ENCODE measurements at places on chromosomes 6 and 20.

GRCh38 chr20:16761305-16761829, 13.2 kb downstream of the OTOR start:
- DNase-seq = peak; percentile 2

GRCh38 chr6:56604186-56604585, 38.5 kb downstream of the DST start:
- DNase-seq = no peak

GRCh38 chr6:2658788-2659187, 91.9 kb downstream of the MYLK4 start:
- no peak for DNase-seq

DNA sequence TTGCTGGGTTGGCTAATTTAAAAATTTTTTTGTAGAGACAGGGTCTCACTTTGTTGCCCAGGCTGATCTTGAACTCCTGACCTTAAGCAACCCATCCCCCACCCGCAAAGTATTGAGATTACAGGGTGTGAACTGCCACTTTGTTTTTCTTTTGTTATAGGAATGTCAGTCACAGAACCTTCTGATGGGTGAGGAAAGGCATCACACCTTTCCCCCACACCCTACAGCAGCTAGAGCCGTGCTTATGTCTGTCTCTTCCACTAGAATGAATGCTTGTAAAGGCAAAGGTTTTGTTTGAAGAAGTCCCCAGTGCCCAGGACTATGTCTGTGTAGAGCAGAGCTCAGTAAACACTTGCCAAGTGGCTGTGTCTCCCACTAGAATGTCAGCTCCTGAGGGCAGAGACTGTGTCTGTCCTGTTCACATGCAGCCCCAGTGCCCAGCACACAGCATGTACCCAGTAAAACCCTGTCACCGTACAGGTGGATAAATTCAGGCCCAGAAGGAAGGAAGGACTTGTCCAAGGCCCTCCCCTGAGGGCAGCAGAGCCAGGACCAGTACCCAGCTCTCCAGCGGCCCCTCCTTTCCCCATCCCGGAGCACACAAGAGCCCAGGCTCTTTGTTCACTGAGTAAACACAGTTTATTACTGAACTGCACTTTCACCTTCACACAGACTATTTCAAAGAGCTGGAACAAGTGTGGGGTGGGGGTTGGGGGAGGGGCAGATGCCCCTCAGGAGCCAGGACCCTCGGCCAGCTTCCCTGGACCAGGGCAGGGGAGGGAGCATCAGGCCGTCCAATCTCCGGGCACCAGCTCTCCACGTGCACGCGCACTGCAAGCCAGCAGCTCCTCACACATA, 26.4 kb downstream of the COX4I2 start:
- no peak for DNase-seq

- DNase-seq = peak; percentile 51
Measured at GRCh38 chr6:16413399-16413798, 175.0 kb downstream of the GMPR start.

DNA sequence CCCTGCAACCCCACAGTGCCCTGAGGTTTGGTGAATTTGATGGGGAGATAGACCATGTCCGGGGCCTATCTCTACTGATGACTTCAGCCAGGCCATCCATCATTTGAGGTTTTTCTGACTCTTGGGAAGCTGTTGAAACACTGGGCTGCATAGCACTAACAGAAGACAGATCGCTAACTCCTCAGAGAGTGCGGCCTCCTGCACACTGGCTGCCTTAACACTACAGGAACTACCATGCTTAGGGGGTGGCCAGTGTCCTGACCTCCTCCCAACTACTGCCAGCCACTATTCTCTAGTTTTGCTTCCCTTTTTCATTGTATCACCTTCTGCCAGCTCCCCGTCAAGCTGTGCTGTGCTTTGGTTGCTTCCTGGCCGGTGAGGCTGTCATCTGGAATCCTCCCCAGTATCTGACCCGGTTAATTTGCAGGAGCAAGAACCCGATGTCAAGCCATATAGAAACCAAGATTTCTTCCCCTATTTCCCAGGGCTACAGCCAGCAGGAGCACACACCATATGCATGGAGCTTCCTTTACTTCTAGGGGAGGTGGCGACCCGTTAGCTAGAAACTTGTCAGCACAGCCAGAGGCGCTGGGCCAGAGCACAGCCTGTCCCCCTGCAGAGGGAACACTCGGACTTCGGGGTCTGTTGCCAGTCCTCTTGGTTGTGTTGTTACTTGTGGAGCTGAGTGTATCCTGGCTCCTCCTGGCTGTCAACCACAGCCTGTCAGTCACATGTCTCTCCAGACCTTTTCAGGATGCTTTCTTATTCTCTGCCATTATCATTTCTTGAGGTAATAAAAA, 57.3 kb upstream of the TRAF3IP2 start:
- DNase-seq = no peak

GRCh38 chr6:43817192-43817591, 47.2 kb downstream of the VEGFA start:
- no peak for DNase-seq

DNA sequence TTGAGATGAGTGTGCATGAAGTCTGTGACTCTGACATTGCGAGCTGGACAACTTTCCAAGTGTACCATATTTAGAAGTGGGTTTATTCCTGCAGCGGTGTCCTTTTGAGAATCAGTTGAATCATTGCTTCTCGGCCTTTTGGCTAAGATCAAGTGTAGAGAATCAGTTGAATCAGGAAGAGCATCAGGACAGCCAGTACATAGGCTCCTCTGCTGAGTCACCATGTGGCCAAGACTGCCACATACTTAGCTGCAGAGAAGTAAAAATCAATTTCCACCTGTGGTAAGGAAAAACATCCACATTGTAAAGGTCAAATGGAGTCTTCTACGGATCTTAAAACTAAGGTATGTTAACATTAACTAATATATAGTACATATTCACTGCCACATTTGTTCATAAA, 428.4 kb upstream of the MARCKS start:
- DNase-seq = no peak

DNA sequence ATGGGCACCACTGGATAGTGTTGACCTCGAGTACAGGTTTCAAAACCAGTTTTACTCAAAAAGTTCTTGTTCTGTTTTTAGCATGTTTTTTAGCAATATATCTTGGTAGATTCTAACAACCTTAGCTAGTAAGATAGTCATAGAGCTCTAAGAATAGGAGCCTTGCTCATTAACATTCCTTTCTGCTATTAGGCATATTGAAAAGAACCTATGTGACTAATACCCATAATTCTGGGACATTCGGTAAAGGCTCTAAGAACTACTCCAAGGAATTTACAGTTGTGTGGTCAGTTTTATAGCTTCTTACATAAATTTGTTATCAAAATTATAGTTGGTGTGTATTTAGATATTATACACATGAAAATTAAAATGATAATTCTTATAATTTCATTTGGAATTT, 11.6 kb downstream of the SLC9A8 start:
- DNase-seq = no peak

DNA sequence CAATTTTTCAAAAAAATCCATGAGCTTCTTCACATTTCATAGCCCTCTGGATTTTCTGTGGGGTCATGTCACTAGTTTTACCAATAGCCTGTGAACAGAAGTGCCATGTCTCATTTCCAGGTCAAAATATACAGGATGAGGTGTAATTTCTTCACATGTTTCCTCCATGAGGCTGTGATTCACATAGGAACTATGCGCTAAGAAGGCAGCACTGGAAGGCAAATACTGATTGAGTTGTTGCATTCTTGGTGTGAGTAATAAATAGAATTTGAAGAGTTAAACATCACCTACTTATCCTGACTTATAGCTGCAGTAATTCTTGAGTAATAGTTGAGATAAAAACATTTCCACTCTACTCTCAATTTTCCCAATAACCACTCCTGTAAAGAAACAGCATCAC, 442.3 kb downstream of the HAO1 start:
- DNase-seq = no peak

DNA sequence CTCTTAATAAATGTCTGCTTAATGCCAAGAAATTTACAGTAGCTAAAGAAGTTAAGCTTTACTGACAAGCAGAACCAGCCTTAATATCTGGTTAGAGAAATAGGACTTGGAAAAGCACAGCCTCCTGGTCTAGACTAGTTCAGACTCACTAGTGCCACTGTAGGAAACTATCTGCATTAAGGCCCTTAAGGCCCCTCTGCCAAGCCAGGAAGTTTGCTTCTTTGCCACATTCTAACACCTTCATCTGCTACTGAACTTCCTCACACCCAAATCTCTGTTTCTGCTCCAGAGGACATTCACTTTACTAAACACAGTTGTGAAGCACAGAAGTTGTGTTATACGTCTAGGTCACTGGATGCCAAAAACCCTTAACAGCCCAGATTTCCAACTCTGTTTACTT, 302.8 kb downstream of the BTBD9 start:
- no peak for DNase-seq

DNA sequence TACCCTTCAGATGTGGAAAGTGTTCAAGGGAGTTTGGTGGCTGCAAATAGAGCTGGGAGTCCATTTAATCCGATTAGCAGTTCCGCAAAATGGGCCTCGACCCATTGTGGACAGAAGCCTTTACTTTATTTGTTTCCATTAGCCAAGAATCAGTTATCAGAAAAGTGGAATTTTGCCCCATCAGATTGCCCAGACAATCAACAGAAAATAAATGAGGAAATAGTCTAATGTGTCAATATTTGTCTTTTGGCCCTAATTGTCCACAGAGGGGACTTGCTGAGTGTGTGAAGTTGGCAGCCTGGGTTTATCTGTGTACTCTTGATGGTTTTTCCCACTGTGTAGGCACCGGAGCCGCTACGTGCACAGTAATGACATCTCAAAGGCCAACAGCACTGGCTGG, 134.3 kb downstream of the LINC00237 start:
- DNase-seq = no peak

DNA sequence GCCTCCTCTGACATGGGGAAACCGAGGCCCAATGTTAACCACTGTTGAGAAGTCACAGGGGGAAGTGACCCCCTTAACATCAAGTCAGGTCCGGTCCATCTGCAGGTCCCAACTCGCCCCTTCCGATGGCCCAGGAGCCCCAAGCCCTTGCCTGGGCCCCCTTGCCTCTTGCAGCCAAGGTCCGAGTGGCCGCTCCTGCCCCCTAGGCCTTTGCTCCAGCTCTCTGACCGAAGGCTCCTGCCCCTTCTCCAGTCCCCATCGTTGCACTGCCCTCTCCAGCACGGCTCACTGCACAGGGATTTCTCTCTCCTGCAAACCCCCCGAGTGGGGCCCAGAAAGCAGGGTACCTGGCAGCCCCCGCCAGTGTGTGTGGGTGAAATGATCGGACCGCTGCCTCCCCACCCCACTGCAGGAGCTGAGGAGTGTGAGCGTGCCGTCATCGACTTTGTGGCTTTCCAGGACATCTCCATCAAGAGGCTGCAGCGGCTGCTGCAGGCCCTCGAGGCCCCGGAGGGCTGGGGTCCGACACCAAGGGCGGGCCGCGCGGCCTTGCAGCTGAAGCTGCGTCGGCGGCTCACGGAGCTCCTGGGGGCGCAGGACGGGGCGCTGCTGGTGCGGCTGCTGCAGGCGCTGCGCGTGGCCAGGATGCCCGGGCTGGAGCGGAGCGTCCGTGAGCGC, 1.6 kb downstream of the TNFRSF6B start:
- DNase-seq = no peak

GRCh38 chr6:25473447-25473846, 178.6 kb upstream of the SCGN start:
- no peak for DNase-seq

DNA sequence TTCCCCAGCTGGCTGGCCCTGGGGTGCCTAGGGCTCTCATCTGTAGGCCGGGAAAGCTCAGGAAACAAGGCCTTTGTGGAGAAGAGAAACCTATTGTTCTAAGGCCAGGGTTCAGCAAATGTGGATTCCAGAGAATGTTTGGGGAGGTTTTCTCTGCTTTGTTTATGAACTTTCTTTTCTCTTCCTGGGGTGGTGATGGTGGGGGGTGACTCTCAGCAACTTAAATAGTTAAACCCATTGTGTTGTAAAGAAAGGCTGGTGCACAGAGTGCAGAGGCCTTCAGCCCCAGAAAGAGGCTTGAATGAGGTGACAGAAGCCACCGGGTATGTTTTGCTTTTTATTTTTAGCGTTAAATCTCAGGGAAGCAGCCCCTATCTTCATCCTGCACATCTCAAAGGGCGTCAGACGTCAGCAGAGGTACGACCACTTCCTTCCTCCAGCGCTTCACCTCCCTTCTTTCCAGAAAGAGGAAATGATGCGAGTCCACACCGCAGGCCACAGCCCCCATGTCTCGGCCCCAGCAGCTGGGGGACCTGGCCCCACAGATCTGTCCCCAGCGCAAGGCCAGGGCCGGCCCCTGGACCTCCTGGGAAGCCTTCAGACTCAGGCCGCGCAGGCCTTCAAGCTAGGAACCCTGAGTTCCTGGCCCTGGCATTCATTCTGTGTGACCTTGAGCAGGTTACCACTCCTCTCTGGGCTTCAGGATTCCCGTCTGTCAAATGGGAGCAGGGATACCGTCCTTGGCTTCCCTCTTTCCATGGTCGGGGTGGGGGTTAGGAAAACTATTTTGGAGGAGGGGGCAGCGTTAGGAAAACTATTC, 605 bp upstream of the PPP1R16B start:
- peak; percentile 52 for DNase-seq

- DNase-seq = no peak
Measured at GRCh38 chr6:37528541-37528940, 28.8 kb upstream of the CCDC167 start.

DNA sequence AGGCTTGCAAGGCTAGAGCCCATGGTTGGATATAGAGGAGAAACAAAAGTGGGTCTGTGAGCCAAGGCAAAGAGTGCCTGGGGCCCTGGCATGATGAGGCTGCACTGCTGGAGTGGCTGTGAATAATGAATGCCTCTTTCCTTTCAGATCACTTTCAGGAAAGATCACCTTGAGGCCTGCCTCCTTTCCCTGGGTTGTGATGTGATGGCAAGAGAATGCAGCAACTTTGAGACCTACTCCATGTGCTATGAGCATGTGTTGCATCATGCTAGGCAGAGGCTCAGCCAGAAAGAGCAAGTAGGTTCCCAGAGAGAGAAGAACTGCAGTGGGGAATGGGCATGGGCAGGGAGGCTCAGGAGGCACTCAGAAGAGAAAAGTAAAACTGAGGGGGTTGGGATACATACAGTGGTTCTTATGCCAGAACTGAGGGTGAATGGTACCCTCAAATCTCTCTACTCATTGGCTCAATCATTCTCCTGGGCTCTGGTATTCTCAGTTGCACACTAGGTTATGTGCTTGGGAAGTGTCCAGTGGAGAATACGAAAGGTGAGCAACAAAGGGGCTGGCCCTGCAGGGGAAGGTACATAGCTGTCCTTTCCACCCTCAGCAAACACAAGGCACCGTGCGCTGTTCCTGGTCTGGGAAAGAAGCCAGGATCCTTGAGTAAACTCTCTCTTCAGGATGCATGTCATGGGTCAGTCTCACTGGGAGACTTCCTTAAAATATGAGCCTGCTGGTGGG, 45.9 kb downstream of the CD164 start:
- DNase-seq = no peak

- no peak for DNase-seq
Measured at GRCh38 chr6:154414021-154414813, 57.6 kb upstream of the IPCEF1 start.

- no peak for DNase-seq
Measured at GRCh38 chr20:4805663-4806449, 84.1 kb downstream of the PRND start.

GRCh38 chr20:40606237-40606636, 82.8 kb downstream of the MAFB start:
- DNase-seq = no peak
